Smooth muscle cell of trachea (primary cell): ENCODE measurements at places on chromosomes 7 and 10. TPM values are rescaled to one million over a fixed set of nuclear protein-coding genes. Genes with fewer than 3 reads are reported as not detected.

The CYP3A4 gene
- not detected in 2 replicates for total RNA-seq

The NUTM2E gene
- 0.15 TPM in 1 of 2 replicates, not detected in the other for total RNA-seq

The PCBD1 gene
- 32.3 and 59.7 TPM in 2 replicates for total RNA-seq

The FXYD4 gene
- not detected in 2 replicates for total RNA-seq

The SORCS3 gene
- total RNA-seq, result not detected in 2 replicates

The CARD11 gene
- total RNA-seq, result not detected in 2 replicates

The DIP2C gene
- 17.0 and 21.8 TPM in 2 replicates for total RNA-seq

The TLX1 gene
- not detected in 2 replicates for total RNA-seq

The SCIN gene
- under 0.01 TPM in 2 replicates for total RNA-seq

The TMEM236 gene
- under 0.01 TPM in 2 replicates for total RNA-seq

The PGAM2 gene
- total RNA-seq, result 0.17 and 0.29 TPM in 2 replicates

The TRAPPC14 gene
- 4.8 and 7.1 TPM in 2 replicates for total RNA-seq

The NPTX2 gene
- under 0.01 TPM in 1 of 2 replicates, not detected in the other for total RNA-seq

The CPA4 gene
- total RNA-seq, result 3.8 and 8.4 TPM in 2 replicates

The PRKAR2B gene
- 5.8 and 6.4 TPM in 2 replicates for total RNA-seq

The CALHM1 gene
- total RNA-seq, result not detected in 2 replicates

The TDRD1 gene
- total RNA-seq, result 0.29 and 0.50 TPM in 2 replicates

The CC2D2B gene
- total RNA-seq, result under 0.01 TPM in 1 of 2 replicates, not detected in the other

The GPR146 gene
- 1.2 and 5.0 TPM in 2 replicates for total RNA-seq

The PKD2L1 gene
- not detected in 2 replicates for total RNA-seq

The GRID2IP gene
- total RNA-seq, result 0.15 TPM in 1 of 2 replicates, not detected in the other

The PAX2 gene
- total RNA-seq, result not detected in 2 replicates

The ZSCAN25 gene
- total RNA-seq, result 10.3 and 10.8 TPM in 2 replicates

The CHST3 gene
- total RNA-seq, result 15.4 and 26.3 TPM in 2 replicates

The CFAP58 gene
- 0.58 and 0.83 TPM in 2 replicates for total RNA-seq

The PAX4 gene
- not detected in 2 replicates for total RNA-seq

The RPP38 gene
- total RNA-seq, result 15.1 and 15.5 TPM in 2 replicates

The MEIG1 gene
- 0.50 TPM in 1 of 2 replicates, not detected in the other for total RNA-seq

The METTL27 gene
- 7.1 and 36.6 TPM in 2 replicates for total RNA-seq
